ENCODE measurements at places on chromosomes 13 and 19. TPM values are rescaled to one million over a fixed set of nuclear protein-coding genes. Genes with fewer than 3 reads are reported as not detected.

The STXBP2 gene
- 162 TPM for total RNA-seq

The CKM gene
- not detected for total RNA-seq

The TMC4 gene
- not detected for total RNA-seq

The ELOF1 gene
- total RNA-seq: 44.6 TPM

DNA sequence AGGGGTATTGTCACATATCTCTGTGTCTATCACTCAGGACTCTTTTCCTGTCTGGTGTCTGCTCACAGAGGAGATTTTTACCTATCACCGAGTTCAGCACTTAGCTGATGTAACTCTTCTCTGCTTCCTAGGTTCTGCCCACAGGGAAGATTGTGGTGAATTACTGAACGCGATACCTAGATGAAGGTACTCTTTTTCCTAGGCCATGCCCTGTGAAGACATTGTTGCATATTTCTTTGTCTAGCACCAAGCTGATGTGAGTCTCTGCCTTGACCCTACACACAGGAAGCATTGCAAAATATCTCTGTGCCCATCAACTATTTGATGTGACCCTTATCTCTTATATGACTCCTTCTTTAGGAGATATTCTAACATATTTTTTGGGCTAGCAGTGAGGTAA is 72.1 kb upstream of the ZNF43 start:
- H3K27me3 ChIP-seq: no peaks in the 10 kb centered on the region
- H3K36me3 ChIP-seq: no peaks in the 10 kb centered on the region
- no peak overlapping the region for H3K4me3 ChIP-seq
- H3K4me1 ChIP-seq: no peaks in the 10 kb centered on the region

DNA sequence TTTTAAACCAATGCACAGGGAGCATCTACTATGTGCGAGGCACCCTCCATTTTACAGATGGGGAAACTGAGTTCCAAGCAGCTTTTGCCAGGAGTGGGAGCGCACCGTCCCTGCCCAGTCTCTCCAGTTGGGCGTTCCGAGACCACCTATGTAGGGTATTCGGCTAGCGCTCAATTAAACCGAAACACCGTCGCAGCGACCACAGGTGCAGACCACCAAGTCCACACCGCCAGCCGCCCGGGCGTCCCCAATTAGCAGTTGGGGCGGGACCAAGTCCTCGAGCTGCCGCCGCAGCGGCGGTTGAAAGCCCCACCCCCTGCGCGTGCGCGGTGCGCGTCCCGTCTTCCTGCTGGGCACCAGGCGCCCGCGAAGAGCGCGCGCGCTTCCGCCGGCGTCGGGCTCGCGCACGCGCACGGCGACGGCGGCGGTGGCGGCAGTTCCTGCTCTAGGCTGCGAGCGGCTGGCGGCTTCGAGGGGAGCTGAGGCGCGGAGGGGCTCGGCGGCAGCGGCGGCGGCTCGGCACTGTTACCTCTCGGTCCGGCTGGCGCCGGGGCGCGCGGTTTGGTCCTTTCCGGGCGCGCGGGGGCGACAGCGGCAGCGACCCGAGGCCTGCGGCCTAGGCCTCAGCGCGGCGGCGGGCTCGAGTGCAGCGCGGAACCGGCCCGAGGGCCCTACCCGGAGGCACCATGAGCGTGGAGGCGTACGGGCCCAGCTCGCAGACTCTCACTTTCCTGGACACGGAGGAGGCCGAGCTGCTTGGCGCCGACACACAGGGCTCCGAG is at the start of gene UPF1:
TSS of gene UPF1 (plus strand) at position 436 of the 782 bp plus-strand sequence. CDS start at position 687, 251 bp downstream.
- peak; percentile 100 for DNase-seq
- peaks cover 54% of the 10 kb centered on the region for H3K4me1 ChIP-seq
- peak within 1 kb of the TSS; percentile 92 for H3K27ac ChIP-seq

GRCh38 chr19:39941615-39942365 is 7.4 kb upstream of the FCGBP start:
- DNase-seq: no peak
- no peaks in the 10 kb centered on the region for H3K27me3 ChIP-seq
- H3K4me1 ChIP-seq: peaks cover 37% of the 10 kb centered on the region
- H3K36me3 ChIP-seq: no peaks in the 10 kb centered on the region

- no peak for DNase-seq
- H3K4me3 ChIP-seq: no peak within 1 kb of the TSS
- H3K4me1 ChIP-seq: no peaks in the 10 kb centered on the region
- H3K27me3 ChIP-seq: no peaks in the 10 kb centered on the region
Measured at GRCh38 chr19:38744298-38744681, at the start of gene CAPN12. CAPN12 (minus strand) TSS chr19:38744474; CDS start chr19:38744165, 309 bp downstream.
